Stimulated activated memory B cell treated with anti-CD40 and anti-IgM and Interleukin-4, amounts not matched to agents 10 μg/mL and 1 μg/mL and 100 μg/mL, for 72 hours (primary cell): ENCODE measurements at places on chromosomes 5 and 9.

DNA sequence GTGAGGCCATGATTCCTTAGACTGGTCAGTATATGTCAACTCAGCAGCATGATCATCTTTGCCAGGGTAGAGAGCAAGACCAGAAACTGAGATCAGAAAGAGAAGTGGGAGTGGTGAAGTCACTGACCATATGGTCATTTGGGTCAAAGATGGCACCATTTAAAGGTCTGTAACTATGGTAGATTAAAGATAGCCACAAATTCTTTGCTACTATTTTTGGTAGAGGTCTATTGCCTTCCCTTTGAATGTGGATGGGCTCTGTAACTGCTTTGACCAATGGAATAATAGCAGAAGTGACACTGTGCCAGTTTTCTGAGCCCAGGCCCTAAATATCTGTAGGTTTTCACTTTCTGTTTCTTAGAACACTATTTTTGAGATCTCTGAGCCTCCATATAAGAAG is 117.6 kb downstream of the PCSK1 start:
- ATAC-seq: no peak

GRCh38 chr5:81896764-81897163 is 75.1 kb upstream of the ATG10 start:
- ATAC-seq: no peak

GRCh38 chr9:82101475-82101874 is 112.9 kb downstream of the SPATA31D1 start:
- no peak for ATAC-seq

GRCh38 chr5:170145462-170145861 is 39.8 kb downstream of the FOXI1 start:
- ATAC-seq: no peak

DNA sequence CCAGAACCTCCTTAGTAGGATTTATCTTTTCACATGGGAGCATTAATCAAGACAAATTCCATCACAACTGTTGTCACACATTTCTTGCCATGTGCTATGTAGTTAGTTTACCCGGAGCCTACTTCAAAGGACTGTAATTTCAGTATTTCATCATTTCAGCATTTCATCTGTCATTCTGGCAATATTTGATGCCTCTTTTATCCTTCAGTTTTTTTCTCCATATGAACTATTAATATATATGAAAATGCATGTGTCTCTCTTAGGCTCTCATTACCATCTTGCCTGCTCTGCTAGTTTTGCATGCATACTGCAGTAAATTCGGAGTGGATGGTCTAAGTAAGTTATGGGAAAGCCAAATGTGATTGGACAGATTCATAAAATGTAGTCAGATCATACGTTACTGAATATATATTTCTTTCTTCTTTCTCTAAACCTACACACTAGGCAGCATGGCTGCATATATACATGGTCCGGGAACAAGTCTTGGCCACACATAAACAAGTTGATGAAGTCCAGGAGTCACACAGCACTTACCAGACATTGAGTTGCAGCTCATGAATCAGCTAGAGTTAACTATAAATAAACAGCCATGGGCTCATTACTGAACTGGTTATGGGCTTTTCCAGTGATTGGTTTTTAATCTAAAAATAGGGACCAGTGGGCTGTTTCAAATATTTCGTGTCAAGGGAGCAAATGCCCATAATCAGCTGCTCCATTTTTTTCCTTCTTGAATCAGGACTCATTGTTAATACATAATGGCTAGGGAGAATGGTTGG is 46.6 kb downstream of the SPATA31D1 start:
- no peak for ATAC-seq

- ATAC-seq: no peak
Measured at GRCh38 chr5:152477536-152477935, 72.5 kb upstream of the NMUR2 start.

- ATAC-seq: no peak
Measured at GRCh38 chr5:72402959-72403628, 82.9 kb downstream of the PTCD2 start.

GRCh38 chr5:90153031-90153430 is 256.5 kb downstream of the CETN3 start:
- no peak for ATAC-seq

- no peak for ATAC-seq
Measured at GRCh38 chr5:96590796-96591195, 71.4 kb upstream of the CAST start.

DNA sequence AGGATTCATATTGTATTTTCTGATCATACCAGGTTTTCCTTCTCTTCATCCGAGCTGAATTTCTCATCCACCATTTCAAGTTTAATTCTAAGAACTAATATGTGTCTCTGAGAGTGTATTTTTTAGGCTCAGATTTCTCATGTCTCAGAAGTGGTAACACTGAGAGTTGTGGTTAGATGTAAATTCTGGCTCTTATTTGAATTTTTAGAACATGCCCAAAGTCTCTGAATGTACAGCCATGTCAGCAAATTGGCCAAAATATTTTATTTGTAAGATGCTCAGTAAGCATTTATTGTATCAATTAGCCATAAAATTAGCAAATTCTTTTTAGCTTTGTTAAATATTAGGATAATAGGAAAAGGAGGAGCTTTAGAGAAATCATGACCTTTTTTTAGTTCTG is 16.6 kb downstream of the SV2C start:
- ATAC-seq: no peak

- no peak for ATAC-seq
Measured at GRCh38 chr9:127351182-127352166, 45.5 kb upstream of the SLC2A8 start.

GRCh38 chr5:156019571-156020180 is 307.3 kb upstream of the SGCD start:
- ATAC-seq: no peak

GRCh38 chr9:120628207-120628924 is 48.4 kb upstream of the CDK5RAP2 start:
- ATAC-seq: no peak
